ENCODE measurements at places on chromosomes 5 and 9. TPM values are rescaled to one million over a fixed set of nuclear protein-coding genes. Genes with fewer than 3 reads are reported as not detected.

- DNase-seq: peak; percentile 33
Observed at GRCh38 chr9:131658377-131659129, 81.3 kb downstream of the RAPGEF1 start.

DNA sequence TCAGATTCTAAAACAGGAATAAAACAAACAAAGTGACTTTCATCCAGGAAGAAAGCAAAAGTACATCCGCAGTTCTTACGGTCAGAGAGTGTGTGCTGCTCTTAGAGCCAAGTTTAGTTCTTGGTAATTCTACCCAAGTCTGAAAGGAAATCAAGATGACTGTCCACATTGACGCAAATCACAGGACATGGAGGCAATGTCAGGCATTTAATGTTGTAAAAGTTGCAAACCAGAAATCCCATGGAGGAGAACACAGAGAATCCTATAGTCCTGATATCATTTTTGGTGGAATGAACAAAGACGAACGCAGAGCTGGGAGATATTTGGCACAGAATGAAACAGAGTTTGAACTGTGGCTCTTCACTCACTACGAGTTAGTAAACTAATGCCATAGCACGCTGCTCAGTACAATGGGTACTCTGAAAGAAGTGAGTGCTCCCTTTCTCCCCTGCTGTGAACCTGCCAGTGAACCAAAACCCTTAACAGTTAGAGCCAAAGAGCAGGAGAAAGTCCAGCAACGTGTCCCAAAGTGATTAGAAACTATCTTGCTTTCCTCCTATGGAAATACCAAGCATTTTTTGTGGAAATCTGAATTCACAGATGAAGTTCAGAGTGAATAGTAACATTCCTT is 74.3 kb downstream of the MUSK start:
- no peak for DNase-seq

DNA sequence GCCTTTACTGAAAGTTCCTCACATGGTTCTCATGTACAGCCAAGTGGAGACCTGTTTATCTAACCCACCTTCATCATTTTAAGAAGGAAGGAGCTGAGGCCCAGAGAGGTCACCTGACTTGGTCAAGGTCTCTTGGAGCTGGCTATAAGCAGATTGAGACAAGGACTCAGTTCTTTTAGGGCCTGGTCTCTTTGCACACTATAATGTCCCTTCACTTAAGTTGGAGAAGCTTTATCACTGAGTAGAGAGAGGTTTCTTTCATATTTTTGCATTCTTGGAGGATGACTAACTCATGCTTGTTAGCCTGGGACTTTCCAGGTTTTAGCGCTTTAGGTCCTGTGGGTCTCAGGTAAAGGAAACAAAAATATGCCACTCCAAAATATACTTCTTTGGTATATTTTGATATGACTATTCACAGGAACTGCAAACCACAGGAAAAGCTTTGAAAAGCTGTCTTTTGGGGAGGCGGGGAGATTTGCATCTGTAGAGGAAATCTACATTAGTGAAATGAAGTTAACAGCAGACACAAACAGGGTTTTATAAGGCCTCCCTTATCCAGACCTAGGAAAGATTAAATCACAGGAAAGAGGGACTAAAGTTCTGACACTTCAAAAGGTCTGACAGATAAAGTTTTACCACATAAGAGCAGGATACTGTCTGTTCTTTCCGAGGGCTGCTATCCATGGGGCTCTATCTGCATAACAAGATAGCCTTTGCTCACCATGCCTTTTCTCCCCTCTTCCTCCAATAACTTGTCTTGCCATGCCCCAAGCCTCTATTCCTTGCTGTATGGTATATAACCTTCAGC is 95.8 kb upstream of the ANKRD55 start:
- DNase-seq: no peak

GRCh38 chr5:141618030-141618803 is 583 bp downstream of the DIAPH1 start:
- no peak for DNase-seq

DNA sequence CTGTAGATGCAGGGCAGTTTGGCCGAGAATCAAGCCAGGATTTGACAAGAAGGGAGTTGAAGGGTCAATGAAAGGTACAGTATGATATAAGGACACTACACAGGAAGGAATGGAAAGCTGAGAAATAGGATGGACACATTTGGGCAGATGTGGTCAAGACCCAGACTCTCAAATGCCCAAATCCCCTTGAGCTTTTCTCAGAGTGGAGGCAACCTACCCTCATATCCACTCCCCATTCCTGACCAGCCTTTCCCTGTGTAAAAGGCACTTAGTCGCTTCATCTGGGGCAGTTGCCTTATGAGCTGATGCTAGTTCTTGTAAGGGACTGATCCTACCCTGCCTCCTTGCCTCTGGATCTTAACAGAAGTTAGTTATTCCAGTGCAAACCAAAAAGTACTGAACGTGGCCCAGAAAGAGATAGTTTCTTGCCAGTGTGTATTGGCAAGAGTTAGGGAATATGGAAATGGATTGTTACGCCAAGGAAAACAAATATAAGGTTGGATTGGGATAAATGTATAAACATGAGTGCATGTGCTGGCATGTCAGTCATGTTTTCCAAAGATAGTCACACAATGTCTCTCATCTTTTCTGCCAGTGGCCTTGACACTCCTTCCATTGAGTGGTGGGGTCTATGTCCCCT is 4.1 kb upstream of the MCCC2 start:
- DNase-seq: no peak

GRCh38 chr5:149485655-149486615 is 65.3 kb downstream of the CSNK1A1 start:
- DNase-seq: no peak

DNA sequence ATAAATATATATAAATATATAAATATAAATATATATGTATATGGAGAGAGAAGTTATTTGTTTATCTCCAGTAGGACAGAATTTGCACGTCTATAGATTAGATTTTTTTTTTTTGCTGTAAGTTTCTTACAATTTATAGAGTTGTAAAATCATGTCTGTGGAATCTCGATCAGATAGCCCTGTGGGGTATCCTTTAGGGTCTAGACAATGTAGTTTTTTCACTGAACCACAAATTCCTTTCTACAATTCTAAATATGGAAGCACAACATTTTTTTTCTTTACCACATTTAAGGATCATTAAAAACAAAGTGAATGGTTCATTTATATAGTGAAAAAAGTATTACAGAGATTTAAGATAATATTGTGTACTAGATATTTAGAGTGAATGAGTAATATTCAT is 384.2 kb upstream of the ZNF608 start:
- DNase-seq: no peak

DNA sequence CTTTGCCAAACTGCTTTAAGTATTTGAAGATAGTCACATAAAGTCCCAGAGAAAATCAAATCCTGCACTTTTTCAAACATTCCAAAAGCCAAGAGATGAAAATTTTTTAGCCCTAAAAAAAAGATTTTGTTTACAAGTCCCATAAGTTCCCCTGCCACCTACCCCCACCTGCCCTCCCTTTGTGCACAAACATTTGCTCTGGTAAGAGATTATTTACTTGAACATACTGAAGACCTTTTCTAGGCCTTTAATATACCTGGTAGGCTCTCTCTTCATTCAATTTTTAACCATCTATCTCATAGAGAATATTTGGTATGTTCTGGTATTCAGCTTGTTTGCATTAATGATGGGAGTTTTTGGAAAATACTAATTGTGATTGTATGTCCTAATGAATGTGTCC is 50.3 kb downstream of the MEGF9 start:
- no peak for DNase-seq

GRCh38 chr5:102283102-102283797 is 12.8 kb downstream of the SLCO4C1 start:
- no peak for DNase-seq

DNA sequence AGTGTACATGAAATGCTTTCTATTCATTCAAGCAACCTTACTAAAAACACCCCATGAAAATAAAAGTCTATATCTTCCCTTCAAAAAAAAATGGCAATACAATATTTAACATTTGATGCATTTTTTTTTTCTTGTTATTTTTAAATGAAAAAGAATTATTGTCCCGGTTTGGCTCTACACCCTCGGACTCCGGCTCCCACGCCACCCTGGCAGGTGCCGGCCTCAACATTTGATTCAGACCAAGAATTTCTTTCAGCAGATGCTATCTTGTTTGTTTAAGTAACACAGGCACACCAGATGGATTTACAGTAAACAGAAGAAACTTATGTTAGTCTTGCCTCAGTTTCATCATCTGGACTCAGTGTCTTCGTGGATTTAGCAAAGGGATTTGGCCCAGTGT is 146.8 kb downstream of the PRKACG start:
- DNase-seq: no peak

GRCh38 chr5:168920019-168920810 is 341.0 kb upstream of the PANK3 start:
- DNase-seq: no peak

- DNase-seq: no peak
Observed at GRCh38 chr5:149614034-149614907, 33.0 kb downstream of the ARHGEF37 start.

- no peak for DNase-seq
Observed at GRCh38 chr9:118364266-118365106, 660.3 kb downstream of the TLR4 start.

DNA sequence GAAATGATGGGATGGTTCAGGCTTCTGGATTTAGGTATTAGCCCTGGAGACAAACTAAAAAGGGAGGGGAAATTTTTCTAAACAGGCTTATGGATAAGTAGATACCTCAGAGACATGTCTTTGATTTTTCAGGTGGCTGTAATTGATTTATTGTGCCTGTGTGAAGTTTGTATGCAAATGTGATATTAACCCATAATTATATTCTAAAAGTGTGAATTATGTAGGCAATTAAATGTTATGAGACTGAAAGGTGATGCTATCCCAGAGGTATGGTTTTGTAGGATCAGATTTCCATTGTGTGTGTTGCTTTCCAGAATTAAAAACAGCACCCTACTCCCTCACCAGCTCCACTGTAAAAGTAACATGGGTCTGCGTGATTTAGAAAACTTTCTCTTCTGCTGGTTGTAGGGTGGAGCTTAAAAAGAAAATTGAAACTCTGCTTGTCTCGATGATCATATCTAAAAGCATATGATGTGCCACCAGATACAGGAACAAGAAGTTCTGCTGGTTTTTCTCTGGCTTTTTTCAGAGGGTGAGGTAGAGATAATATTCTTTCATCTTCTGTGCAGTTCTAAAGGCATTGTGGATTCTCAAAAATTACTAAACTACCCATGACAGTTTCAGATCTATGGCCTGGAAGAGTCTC is 71.8 kb upstream of the TAF11L2 start:
- no peak for DNase-seq

- no peak for DNase-seq
Observed at GRCh38 chr5:102903074-102903871, 148.2 kb downstream of the PAM start.

DNA sequence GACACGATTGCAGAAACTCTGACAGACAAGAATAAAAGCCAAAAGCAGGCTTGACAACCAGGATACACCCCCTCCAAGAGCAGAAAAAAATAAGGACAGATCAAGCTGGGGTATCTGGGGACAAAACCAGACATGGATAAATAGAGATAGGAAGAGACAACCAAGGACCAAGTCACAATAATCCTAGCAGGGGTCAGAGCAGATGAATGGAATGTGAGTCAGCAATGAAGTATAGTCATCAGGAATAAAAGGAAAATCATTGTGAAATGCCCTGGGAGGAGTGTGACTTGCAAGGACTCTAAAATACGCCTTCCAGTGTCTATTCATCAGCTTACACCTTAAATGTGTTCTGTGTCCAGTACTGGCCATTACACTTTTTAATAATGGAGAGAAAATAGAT is 206.8 kb downstream of the CAAP1 start:
- no peak for DNase-seq

DNA sequence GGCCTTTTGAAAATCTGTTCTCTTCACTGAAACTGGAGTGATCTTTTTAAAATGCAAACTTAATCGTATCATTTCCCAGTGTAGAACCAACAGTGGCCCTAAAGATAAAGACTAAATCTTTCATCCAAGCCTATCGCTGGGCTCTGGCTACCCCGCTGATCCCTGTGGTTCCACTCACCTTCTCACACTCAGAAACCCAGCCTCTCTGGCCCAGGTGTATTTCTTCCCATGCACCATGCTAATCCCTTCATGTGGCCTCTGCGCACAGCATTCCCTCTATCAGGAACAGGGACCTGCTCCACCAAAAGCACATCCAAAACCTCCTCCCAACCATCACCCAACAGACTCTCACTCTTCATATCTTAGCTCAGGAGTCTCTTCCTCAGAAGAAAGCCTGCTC is 214.1 kb upstream of the DAPK1 start:
- DNase-seq: no peak

GRCh38 chr5:2813678-2814077 is 62.2 kb upstream of the IRX2 start:
- no peak for DNase-seq

The DOLK gene
- 16.7 TPM for total RNA-seq

The RNF180 gene
- 13.0 TPM for total RNA-seq

The CDH12 gene
- not detected for total RNA-seq

The LCN9 gene
- not detected for total RNA-seq

The RORB gene
- total RNA-seq: 0.06 TPM

The POLR3G gene
- 1.7 TPM for total RNA-seq

The ARID3C gene
- not detected for total RNA-seq

The HTR4 gene
- 0.16 TPM for total RNA-seq

The CTXN3 gene
- not detected for total RNA-seq

The SPATA6L gene
- 5.4 TPM for total RNA-seq

The KLHL3 gene
- total RNA-seq: 3.5 TPM

The IFNA2 gene
- total RNA-seq: not detected

The FOXI1 gene
- total RNA-seq: not detected

The SPATA31E1 gene
- not detected for total RNA-seq
